ENCODE measurements at places on chromosomes 1 and 21.

DNA sequence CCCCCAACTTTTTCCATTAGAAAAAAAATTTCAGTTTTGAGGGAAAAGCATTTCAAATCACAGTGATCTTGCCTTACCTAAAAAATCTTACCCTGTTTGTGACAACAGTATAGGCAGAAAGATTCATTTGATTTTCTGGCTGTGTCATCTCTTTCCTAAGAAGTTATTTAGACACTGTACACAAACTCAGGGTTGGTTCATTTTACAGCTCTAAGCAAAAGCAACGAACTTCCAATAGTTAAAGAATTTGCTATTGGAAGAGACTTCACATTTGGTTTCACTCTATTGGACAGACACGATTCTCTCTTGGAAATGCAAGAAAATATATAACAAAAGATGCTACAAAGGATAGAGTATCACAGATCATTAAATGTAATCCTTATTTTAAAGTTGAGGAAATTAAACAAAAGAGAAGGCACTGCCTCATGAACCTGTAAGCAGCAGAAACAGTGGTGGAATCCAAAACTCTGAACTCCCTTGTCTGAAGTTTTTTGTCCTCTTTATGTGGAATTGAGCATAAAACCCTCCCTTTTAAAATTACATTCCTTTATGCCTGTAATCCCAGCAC, 20.8 kb downstream of the EYA3 start:
- DNase-seq: no peak

GRCh38 chr1:48402599-48402998, 69.4 kb downstream of the SPATA6 start:
- no peak for DNase-seq

DNA sequence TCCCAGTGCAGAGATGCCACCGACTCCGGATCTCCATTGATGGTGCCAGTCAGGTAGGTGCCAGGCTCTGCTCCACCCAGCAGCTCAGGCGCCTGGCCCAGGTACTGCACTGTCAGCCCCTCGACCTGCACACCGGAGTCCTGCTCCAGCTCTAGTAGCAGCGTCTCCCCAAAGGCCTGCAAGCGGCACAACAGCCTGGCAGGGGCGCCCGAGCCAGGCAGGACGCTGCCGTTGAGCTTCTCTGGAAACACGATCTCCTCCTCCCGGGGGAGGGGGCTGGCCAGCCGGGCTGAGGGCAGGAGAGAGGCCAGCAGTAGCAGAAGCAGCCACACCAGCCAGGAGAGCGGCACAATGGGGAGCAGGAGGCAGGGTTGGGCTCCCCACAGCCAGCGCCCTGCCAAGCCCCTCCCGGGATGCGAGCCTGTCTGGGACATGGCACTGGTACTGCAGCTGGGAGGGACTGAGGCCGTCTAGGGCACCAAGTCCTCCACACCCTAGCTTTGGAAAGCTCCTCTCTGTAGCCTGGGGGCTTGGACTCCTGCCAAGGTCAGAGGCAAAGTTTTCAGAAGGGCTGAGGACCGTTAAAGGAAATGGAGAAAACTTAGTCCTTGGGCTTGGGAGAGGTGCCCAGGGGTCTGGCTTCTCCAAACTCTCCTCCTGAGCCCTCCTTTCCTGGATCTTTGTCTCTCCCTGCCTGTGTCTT, 509 bp downstream of the ADAMTS4 start:
- peak; percentile 84 for DNase-seq

DNA sequence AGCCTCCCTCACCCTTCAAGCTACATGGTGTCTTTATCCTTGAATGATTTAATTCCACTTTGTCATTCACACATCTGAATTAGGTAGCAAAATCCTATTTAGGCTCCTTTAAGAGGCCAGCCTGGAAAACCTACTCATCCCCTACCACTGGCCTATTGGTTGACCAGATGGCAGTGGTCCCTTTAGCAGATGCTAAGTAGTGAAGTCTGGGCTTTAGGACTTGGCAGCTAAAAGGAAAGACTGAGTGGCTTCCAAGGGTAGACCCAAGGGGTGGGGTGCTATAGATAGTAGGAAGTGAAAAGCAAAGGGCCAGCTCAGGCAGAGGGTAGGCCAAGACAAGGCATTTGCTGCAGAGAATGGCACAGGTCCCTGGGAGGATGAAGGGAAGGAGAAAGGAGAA, 46.6 kb downstream of the KCNJ6 start:
- no peak for DNase-seq

DNA sequence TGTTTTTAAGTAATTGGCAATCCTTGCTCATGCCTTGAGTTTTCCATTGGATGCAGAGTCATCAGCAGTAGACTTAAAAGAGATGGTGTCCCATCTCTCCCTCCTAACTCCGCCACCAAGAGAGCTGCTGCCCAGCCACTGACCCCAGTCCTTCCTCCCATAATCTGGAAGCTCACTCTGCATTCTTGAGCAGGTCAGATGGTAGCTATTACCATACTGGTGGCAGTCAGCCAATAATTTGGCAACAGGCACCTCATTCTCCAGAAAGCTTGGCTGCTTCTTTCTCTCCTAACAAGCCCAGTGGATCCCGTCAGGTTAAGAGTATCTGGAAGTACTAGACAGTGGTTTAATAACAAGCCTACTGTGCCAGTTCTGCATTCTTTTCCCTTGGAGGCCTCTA, 272.1 kb downstream of the ZNF648 start:
- no peak for DNase-seq

GRCh38 chr1:203112475-203112874, 15.1 kb upstream of the ADORA1 start:
- DNase-seq: no peak

GRCh38 chr1:167126811-167127210, 32.9 kb downstream of the STYXL2 start:
- DNase-seq: no peak

- DNase-seq: no peak
Observed at GRCh38 chr21:44927587-44928461, 7.1 kb upstream of the ITGB2 start.

DNA sequence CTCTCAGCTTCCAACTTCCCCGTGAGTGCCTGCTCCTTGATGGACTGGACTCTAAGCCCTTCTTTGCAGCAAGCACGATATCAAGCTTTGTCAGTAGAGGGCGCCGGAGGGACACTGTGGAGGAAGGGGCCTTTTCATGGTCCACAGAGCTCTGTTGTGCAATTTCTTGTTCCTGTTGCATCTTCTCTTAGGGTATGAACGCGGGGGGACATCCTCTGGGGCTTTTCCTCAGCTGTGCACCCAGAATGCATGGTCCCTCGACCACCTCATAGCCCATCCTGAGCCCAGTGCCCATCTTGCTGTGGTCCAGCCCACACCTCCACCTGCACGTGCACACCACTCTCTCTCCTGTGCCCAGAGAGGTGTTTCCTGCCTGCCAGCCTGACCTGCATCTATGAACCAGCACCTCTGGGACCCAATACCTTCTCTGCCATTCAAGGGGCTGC, 556.8 kb downstream of the PTPRU start:
- peak; percentile 69 for DNase-seq

GRCh38 chr1:82384776-82385175, 584.0 kb downstream of the ADGRL2 start:
- no peak for DNase-seq

DNA sequence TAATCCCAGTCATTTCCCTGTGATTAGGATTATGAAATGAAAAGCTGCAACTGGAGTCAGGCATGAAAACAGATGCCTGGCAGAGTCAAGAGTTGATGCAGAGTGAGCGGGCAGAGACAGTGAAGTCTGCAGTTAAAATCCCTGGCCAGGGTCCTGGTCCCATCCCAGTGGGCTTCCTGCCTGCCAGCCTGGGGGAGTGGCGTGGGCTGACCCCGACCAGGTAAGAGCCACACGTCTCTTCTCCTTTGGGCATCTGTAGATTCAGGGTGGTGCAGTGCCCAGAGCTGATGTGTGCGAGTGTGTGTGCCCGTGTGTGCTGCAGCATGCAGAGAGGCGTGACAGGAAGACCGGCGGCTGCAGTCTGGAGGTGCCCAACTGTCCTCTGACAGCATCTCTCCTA, 6.2 kb upstream of the KIAA1614 start:
- DNase-seq: no peak

DNA sequence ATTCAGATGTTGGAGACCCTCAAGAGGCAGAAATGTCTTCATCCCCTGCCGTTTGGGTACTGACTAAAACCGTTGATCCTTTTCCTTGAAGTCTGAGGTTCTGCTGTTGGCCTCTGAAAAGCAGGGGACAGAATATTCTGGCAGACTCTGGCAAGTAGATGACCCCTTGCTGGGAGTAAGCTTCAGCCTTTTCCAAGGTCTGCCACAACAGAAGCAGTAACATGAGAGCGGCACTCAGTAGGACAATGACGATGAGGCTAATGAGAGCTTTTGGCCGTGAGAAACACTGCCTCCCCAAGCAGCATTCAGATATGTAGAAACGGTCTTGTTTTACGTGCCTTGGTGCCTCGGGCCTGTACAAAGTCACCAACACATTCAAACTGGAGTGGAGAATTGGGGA, 143.7 kb downstream of the ST6GALNAC5 start:
- DNase-seq: no peak

DNA sequence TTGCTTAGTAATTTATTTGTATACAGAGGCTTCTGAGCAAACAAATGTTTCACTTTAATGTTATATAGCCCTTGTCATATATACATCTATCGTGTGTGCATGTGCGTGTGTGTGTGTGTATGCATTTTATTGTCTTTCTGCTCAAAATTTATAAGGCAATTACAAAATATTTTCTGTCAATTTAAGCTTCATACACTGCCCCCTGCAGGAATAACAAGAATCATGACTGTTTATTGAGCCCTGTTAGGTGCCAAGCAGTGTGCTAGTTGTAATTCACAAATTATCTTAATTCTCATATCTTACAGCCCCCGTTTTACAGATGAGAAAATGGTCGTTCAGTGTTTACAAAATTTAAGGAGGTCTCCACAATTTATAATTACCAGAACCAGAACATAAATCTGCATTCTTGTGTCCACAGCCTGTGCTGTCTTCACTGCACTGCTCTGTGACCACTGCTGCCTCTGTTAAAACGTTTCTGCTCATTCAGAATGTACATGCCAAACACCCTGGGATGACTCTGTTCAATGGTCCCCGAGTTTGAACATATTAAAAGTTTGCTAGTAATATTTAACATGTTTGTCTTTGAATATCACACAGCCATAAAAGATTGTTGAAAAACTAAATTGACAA, 181.3 kb downstream of the ATP6V1G3 start:
- no peak for DNase-seq

- no peak for DNase-seq
Observed at GRCh38 chr1:199815947-199816346, 211.6 kb upstream of the NR5A2 start.

GRCh38 chr21:37711836-37712568, 204.3 kb downstream of the KCNJ6 start:
- DNase-seq: peak; percentile 88

GRCh38 chr1:107964336-107965109, 457 bp downstream of the VAV3 start:
- peak; percentile 82 for DNase-seq

GRCh38 chr1:108893141-108893530, 16.4 kb downstream of the GPSM2 start:
- no peak for DNase-seq

- DNase-seq: no peak
Observed at GRCh38 chr1:16375521-16376340, 8.7 kb downstream of the SZRD1 start.

- DNase-seq: no peak
Observed at GRCh38 chr1:61935516-61935915, 193.2 kb downstream of the PATJ start.

GRCh38 chr1:113325022-113325421, 65.3 kb upstream of the MAGI3 start:
- no peak for DNase-seq

DNA sequence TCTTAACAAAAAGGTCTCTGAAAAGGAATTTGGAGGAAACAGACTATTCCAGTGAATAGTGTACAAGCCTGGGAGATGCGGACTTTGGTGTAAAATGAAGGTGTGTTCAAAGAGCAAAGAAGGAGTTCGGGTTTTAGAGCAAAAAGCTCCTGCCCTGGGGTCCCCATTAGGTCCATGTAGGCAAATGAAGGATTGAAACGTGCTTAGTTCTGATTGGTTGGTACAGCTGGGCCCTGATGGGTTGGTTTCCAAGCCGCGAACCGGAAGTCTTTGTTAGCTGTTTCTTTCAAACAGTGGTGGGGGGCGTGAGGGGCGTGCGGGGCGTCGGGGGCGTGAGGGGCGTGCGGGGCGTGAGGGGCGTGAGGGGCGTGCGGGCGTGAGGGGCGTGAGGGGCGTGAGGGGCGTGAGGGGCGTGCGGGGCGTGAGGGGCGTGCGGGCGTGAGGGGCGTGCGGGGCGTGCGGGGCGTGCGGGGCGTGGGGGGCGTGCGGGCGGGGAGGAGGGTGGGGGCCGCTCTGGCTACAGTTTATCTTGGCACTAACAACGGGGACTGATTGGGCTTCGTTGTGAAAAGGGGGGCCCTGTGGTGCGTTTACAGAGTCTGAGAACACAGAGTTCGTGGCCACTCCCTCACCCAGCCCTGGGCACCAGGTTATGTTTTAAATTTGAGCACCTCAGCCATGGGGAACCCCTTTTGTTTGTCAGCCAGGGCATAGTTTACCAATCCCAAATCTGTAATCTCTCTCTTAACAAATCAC, 29.4 kb downstream of the LRRC3 start:
- DNase-seq: no peak

DNA sequence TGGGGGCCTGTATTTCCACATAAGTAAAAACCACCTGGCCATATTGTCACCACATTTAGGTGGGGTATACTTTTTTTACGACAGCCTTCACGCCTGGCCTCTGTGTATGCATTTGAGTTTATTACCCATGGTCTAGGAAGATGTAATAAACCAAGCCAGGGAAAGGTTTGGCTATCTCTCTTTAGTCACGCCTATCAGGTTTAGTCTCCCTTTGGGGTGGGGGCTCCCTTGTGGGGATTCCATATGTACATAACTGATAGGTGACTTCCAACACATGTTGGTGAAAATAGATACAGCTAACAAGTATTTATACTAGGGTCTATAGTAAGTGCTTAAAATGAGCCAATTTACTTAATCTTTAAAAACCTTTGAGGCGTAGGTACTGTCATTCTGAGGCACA, 4.2 kb downstream of the YBX1 start:
- DNase-seq: no peak

DNA sequence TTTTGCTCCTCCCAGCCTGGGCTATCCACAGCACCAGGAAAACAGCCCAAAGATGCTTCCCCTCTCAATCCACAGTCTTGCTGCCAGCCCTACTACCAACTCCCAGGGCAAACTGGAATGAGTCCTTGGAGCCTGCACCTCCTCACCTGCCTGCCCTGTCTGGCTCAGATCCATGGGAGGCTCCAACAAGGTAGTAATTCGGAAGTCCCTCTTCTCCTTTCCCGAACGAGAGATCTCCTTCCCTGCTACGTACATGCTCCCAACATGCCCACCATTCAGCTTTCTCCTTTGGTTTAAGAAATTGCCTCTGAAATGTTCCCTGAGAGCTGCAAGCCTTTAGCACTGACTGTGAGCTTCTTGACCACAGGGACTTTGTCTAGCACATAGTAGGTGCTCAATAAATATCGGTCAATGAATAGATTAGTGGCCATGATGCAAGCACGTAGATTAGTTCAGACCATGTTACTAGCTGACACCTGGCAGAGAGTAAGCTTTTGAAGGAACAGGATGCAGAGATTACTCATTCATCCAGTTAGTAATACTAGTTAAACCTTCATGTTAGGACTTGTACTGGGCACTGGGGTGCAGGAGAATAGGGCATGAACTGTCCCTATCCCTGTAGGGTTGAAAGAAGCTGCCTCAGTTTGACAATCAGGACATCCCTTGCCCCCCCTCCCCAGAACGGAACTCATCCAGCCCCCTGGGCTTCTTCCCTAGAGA, 80.1 kb downstream of the DISP3 start:
- no peak for DNase-seq
